AML-193 (cell line): ENCODE measurements at places on chromosomes 6 and 20.

GRCh38 chr6:5464099-5464885, 203.0 kb downstream of the FARS2 start:
- no peak for DNase-seq

DNA sequence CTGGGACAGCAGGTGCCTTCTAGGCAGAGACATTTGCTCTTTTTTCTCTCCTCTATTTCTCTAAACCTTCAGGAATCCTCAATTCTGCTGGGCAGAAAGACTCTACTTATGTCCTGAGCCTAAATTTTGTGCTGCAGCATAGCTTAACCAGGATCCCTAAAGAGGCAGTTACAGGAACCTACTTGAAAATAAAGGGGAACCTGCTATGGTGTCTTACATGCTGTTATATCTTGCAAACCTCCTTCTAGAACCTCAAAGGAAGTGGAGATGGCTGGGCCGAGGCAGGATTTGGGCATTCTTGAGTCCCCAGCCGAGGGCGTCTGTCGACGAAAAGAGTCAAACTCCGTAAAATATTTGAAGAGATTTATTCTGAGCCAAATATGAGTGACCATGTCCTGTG, 17.1 kb upstream of the GMNN start:
- peak; percentile 27 for DNase-seq

- no peak for DNase-seq
Observed at GRCh38 chr6:3305216-3305565, 46.4 kb downstream of the PSMG4 start.

DNA sequence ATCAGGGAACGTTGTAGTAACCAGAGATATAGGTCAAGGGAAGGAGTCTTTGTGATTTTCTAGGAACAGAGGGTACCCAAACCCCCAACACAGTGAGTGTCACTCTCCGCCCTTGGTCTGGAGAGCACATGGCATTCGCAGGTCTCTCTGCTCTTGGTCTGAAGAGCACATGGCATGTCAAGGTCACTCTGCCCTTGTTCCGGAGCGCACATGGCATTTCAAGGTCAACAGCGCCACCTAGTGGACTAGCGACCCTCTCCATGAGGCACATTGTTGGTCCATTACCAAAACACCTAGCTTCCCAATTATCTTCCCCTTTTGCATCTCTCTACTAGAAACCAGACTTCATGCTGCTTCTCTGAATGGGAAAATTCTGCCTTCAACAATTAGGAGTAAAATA, 260.0 kb downstream of the C6orf118 start:
- peak; percentile 58 for DNase-seq

DNA sequence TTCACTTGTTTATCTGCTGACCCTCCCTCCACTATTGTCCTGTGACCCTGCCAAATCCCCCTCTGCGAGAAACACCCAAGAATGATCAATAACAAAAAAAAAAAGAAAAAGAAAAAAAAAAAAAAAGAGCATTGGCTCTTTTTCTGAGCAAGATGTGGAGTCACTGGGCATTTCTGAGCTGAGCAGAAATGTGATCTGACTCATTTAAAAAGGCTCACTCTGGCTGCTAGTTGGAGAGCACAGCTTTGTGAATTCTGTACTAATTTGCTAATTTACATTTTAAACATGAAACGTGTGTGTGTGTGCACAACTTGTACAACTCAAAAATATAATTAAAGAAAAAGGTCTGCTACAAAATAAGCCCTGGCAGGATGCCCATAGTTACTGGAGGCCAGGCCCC, 20.2 kb downstream of the SCML4 start:
- no peak for DNase-seq

- DNase-seq: no peak
Observed at GRCh38 chr6:46676604-46677313, 10.9 kb upstream of the TDRD6 start.

DNA sequence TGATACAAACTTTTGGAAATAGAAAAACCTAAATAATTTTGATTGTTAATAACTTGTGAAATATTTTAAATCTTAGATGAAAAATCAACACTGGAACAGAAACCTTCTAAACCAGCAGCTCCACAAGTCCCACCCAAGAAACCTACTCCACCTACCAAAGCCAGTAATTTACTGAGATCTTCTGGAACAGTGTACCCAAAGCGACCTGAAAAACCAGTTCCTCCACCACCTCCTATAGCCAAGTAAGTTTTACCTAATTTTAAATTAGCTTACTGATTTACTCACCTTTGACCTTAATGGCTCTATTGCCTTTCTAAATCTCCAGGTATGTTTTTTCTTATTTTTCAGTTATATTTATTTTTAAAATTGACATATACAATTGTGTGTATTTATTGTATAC, 102.6 kb upstream of the ADGRF4 start:
- DNase-seq: no peak

DNA sequence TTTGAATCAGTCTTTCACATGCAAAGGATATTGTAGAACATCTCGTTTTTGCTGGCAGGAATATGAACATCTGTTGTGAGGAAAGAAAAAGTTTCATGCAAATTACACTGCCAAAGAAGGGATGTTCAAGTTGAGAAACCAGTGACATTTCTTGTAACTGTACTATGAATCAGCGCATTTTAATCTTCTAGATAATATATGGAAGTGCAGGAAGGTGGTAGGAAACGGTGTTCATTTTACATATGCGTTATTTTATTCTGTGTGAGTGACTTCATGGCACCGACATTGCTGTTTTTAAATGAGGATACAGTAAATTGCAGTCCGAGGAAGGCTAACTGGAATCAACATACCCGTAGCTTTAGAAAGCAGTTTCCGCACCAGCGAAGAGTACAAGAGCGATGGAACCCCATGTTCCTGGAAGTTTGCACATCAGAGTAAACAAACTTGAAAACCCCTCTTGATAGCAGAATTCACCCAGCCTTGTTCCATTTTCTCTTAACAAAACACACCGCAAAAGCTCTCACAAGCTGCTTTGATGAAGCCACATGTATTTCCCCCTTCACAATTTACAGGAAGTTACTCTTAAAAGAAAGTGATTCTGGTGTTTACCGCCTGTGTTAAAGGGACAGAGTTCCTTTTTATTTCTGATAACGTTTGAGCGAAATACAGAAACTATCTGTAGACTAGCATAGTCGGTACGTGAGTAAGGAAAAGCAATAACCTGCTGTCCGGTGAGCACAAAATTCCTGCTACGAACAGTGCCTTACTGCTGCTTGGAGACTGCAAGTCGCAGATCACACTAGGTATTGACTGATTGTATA, 11.5 kb downstream of the PRDM1 start:
- peak; percentile 78 for DNase-seq

DNA sequence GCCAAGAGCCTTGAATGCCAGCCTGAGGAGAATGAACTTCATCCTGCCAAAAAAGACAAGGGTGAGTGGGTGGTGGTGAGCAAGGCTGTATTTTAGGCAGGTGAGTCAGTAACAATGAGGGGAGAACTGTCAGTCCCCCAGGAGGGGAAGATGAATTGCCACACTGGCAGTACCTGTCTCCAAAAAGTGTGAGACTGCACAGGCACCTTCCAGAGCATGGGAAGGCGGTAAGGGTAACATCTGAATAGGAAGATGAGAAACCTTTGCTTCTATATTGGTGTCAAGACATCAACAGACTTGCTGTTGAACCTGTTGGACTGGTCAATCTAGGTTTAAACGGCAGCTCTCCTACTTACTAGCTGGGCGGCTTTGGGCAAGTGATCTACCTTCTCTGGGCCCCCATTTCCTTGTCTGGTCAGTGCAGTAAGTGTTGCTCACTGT, 30.9 kb downstream of the STK35 start:
- no peak for DNase-seq

DNA sequence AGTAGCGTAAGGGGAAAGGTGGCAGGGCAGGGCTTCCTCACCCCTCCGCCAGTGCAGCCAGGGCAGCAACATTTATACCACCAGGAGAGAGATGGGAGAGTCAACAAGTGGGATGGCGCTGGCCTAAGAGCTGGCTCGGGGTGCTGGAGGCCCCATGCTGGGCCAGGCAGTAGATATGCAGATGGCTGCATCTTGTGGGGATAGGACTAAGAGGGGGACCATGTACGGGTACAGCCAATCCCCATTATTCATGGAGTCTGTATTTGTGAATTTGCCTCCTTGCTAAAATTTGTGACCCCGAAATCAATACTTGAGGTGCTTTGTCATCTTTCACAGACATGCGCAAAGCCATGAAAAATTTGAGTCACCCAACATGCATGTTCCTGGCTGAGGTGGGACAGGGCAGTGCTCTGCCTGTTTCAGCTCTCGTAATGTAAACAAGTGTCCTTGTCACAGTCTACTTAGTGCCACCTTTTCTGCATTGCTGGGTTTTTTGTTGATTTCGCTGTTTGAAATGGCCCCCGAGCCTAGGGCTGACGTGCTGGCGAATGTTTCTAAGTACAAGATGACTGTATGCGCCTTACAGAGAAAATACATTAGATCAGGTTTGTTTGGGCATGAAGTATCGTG, 27.5 kb upstream of the TAF8 start:
- DNase-seq: no peak

- no peak for DNase-seq
Observed at GRCh38 chr6:24432611-24433010, 29.9 kb downstream of the MRS2 start.
